RWPE1 (cell line): ENCODE measurements at places on chromosomes 3 and 15.

- no peak for DNase-seq
Measured at GRCh38 chr3:10555263-10555662, 49.9 kb upstream of the ATP2B2 start.

DNA sequence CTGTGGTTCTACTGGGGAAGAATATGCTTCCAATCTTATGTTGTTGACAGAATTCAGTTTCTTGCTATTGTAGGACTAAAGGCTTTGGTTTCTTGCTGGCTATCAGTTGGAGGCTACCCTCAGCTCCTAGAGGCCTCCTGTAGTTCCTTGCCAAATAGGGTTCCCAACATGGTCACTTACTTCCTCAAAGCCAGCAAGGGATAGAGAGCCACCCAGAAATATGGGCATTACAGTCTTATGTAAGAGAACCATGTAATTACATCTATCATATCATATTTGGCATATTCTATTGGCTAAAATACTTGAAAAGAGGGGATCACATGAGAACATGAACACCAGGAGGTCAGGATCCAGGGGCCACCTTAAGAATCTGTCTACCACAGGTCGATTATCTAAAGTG is 6.2 kb upstream of the COX17 start:
- DNase-seq = no peak

- DNase-seq = no peak
Measured at GRCh38 chr3:10951295-10951926, 41.1 kb upstream of the SLC6A1 start.

- DNase-seq = no peak
Measured at GRCh38 chr15:98955961-98956723, 51.5 kb downstream of the PGPEP1L start.

GRCh38 chr3:123781571-123782275 is 102.4 kb downstream of the MYLK start:
- DNase-seq = no peak

DNA sequence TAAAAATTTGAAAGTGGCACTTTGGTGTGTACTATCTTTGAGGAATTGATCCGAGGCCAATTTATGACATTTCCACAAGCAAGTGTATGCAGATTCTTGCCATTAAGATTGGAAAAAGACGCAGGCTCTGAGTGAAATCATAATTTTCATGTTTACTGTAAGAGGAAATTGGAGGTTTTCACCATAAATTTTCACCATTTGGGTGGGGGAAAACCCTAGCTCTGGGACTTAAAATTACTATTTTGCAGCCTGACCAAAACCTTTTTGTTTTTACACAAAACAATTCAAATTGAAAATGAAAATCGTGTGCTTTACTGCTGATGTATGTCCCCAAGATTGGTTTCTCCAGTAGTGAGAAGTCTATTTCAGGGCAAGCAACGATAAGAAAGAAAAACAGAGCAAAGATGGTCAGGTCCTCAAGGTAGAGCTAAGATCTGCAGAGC is 282.6 kb downstream of the FOXP1 start:
- no peak for DNase-seq

DNA sequence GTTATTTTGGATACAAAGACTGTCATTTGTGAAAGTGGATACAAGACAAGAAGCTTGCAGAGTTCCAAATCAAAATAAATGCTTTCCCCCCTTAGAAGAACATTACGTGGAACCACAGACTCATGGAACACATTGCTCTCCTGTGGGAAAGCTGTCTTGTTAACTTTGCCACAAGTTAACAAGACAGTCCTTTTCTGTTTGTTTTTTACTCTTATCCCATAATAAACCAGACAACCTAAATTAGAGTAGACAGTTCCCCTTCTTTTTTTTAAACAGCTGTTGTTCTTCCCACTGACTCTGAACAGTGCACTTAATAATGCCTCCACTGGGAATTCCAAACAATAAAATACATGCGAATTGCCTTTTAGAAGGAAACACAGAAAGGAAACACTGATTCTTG is 255.3 kb upstream of the UBE2E2 start:
- DNase-seq = no peak

DNA sequence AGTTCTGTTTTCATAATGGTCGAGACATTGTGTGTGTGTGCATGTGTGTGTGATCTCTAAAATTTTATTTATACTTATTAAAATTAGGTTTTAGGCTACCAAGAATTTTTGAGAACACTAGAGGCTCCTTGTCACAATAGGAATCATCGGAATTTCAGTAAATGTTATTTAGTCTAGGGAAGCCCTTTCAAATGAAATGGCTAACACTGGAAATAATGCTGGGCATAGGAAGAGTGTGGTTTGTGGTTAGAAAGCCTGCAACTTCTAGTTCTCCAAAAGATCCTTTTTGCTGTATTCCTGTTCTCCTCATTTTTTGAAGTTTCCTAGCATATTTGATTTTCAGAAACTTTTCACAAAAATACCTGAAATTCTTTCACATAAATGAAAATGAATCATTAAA is 92.5 kb upstream of the MBNL1 start:
- DNase-seq = no peak

GRCh38 chr15:68330416-68330815 is 52.9 kb downstream of the FEM1B start:
- no peak for DNase-seq

DNA sequence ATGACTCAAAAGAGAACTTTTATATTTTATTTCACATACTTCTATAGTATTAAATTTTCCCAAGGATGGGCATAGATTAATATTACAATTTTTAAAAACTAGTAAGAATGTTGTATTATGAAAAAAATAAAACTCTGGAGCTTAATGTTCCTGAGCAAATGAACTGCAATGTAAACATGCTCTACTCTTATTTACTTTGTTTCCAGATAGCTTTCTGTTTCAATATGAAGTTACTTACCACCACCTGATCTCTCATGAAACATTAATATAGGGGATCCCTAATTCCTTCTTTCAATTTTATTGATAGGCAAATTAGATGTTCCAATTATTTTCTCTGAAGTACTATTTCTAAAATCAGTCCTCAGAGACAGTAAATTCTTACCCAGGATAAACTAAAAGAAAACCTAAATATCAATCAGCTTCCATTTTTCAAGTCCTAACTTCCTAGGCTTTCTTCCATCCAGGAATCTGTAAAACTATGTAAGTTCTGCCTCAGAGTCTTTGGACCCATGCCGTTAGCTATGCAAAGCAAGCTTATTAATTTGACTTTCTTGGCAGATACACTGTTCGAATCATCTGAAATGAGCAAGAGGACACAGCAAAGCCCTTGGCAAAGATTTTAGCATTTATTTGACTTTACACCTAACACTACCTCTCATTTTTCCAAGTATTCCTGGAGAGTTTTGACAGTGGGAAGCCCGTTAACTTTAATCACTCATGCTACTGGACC is 93.2 kb downstream of the PLCH1 start:
- no peak for DNase-seq

DNA sequence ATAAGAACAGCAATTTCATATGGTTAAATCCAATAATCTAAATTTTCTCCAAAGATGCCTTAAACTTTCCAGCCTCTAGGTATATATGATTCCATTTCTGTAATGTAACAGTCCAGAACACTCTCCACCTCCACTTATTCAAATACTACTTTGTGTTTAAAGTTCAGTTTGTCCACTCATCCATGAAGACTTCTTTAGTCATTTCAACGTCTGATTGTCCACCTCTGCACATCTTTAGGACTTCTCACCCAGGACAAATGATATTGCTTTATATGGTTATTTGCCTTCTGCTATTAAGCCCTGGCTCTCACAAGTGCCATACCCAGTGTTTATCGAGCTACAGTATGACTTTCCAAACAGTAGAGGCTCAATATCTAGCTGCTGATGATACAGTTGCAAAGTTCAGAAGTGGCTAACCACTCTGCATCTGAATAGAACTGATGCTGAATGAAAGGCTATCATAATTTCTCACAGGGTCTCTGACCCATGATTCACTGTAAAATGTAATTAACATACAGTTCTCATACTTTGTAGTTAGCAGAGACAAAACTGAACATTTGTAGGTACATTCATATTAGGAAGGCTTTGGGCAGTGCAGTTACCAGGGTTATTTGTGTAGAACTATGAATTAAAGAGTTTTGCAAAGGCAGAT is 93.7 kb upstream of the MBNL1 start:
- no peak for DNase-seq

DNA sequence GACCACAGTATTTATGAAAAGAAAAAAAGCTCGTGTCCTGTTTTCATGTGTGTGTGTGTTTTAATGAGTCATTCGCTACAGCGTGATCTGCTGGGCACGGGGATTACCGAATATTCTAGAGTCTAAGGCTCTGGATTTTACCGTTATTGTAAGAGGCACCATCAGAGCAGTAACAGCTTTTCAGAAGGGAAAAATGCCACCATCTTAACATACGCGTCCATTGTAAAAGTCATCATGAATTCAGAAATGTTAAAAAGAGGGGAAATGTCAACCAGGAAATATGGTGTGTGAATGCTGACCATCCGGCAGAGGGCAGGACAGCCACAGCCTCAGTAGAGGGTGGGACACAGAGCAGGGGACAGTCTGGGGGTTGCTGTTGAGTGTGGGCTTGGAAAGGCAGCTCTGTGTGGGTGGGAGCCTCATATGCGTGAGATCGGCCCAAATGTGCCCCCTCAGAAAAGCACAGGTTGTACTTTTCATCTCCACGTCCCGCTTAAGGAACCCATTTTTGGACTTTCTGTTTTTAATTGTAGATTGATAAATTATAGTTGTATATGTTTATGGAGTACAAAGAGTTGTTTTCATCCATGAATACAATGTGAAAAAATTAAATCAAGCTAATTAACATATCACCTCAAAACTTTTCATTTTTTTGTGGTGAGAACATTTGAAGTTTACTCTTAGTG is 69.6 kb downstream of the ASB7 start:
- peak; percentile 49 for DNase-seq

- no peak for DNase-seq
Measured at GRCh38 chr15:94456226-94456625, 224.9 kb downstream of the MCTP2 start.

DNA sequence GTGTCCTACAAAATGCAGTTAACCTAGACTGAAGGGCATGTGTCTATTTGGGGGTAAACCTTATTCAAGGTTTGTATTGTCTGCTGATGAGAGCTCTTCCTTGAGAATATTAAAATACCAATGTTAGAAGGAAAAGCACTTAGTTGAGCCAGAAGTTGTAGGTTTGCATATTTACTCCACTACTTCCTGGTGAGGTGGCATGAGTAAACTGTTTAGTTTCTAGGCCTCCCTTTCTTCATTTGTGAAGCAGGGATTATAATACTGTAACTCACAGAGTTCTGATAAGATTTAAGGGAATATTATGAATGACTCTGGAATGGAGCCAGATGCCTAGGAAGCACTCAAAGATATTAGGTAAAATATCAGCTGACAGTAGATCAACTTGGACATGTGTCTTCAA is 46.7 kb downstream of the CD200R1L start:
- no peak for DNase-seq

DNA sequence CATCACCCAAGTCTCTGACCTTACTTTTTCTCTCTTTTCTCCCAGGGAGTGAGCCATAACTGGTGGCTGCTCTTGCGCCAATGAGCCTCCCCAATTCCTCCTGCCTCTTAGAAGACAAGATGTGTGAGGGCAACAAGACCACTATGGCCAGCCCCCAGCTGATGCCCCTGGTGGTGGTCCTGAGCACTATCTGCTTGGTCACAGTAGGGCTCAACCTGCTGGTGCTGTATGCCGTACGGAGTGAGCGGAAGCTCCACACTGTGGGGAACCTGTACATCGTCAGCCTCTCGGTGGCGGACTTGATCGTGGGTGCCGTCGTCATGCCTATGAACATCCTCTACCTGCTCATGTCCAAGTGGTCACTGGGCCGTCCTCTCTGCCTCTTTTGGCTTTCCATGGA is 13.2 kb upstream of the ATG7 start:
- no peak for DNase-seq

GRCh38 chr3:32021748-32022147 is 40.2 kb downstream of the ZNF860 start:
- DNase-seq = no peak

- no peak for DNase-seq
Measured at GRCh38 chr15:59321000-59321689, 51.5 kb downstream of the MYO1E start.

- no peak for DNase-seq
Measured at GRCh38 chr3:10833855-10834414, 17.9 kb downstream of the SLC6A11 start.

- DNase-seq = no peak
Measured at GRCh38 chr3:135915206-135915605, 50.3 kb upstream of the PPP2R3A start.
